ENCODE measurements at places on chromosomes 11 and 22.

DNA sequence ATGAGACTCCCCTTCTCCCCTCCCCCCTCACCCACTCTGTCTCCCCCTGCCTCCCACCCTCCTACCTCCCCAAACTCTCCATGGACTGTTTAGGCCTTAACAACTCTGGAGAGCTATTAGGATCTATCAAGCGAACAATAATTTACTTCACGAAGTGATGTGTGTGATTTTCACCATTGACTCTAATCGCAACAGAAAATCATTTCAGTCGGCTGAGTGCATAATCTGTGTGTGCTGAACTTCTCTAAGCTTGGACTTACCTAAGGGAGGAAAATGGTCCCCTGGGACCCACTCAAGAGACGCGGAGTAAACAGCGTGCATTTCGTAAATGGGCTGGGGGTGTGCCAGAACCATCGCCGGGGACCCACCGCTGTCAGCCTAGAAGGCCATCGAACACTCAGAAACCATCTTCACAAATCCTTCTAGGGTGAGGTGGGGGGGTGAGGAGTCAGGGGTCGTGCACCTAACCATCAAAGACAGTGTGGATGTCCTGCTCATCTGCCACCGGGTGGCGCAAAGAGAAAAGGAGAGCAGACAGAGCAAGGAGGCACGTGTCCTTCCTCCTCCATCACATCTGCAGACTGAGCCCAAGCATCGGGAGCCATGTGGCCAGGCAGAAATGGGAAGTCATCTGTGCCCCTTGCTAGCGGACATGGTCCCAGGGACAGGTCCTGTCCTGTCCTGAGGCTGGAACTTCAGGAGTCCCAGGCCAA, 62.1 kb upstream of the NUP50 start:
- no peak for DNase-seq

- no peak for DNase-seq
These were observed 20.1 kb upstream of the SPTBN2 start for GRCh38 chr11:66749091-66749490.

DNA sequence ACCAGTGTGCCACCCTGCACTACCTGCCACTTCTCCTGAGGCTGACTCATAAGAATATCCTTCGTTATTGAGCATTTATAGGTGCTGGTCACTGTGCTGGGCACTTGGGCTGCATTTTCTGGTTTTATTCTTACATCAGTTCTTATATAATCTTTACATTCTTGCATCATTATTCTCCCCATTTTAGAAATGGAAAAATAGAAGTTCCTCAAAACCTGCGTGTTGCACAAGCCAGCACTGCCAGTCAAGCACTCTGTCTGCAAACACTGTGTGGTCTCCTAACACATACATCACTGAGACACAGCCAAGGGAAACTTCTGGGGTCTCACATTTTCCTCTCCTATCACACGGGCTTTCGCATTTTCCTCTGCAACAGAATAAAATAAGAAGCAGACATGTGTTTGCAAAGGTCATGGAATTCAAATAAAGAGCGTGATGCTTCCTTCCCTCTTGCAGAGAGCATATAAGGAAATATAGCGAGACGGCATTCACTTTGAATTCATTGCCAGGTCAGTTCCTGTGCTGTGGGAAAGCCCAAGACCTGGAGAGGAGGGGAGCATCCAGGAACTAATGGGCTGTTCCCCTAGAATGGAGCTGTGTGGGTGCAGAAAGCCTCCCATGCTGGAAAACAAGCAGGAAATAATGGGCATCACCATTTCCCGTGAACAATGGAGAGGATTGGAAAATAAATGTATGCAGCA, 73.9 kb upstream of the SEZ6L start:
- no peak for DNase-seq

GRCh38 chr11:96134602-96135001, 208.4 kb downstream of the MAML2 start:
- no peak for DNase-seq

- no peak for DNase-seq
These were observed 2.0 kb upstream of the ROBO3 start for GRCh38 chr11:124863137-124863825.

DNA sequence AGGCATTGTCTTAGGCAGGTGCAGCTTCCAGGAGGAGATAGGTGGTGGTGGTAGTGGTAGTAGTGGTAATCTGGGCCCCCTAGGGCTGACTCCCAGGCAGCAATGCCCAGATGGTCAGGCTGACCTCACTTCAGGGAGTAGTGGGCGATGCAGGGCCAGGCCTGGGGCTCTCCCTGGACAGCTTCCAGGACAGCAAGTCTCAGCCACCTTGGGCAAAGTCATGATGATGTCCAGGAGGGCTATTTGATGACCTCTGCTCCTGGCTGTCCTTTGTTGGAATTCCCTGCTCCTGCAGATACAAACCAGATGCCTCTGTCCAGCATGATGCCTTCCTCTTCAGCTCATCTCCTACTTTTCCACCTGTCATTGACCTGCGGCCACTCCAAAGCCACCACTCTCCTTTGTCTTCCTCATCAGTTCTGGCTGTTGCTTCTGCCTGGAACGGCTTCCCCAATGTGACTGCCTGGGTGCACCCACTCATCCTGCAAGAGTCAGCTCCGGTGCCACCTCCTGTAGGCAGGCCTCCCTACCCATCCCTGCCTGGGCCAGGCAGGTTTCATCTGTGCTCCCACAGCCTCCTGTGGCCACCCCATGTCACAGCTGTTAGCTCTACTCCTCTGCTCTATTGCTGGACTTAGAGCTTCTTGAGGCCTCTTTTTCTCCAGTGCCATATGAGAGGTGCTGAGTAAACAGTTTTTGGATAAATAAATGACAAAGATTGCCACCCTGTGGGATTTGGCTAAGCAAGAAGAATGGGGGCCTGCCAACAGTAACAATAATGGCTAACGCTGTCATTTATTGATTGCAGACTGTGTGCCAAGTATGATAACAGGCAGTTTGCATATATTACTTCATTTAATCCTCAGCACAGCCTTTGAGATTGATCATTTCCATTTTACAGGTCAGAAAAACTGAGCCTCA, 172.9 kb upstream of the NECTIN1 start:
- DNase-seq, result no peak

- no peak for DNase-seq
These were observed 2.3 kb downstream of the CCDC85B start for GRCh38 chr11:65892661-65893317.

DNA sequence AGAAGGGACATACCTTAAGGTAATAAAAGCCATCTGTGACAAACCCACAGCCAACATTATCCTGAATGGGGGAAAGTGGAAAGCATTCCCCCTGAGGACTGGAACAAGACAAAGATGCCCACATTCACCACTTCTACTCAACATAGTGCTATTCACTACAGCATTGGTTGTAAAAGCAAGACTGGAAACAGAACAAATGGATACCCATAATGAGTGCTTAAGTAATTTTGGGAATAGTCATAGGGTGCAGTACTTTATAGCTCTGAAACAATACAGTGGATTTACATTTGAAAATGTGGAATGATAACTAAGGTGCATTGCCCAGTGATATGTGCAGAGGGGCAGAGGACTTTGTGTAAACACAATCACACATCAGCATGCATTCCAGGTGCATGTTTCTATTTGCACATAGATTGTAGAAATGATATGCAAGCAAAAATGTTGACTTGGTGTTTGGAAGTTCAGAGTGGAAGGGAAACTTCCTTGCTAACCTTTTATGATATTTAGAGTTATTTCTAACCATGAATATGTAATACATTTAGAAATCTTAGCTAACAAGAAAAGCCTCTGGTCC, 112.3 kb downstream of the IGLL1 start:
- no peak for DNase-seq

DNA sequence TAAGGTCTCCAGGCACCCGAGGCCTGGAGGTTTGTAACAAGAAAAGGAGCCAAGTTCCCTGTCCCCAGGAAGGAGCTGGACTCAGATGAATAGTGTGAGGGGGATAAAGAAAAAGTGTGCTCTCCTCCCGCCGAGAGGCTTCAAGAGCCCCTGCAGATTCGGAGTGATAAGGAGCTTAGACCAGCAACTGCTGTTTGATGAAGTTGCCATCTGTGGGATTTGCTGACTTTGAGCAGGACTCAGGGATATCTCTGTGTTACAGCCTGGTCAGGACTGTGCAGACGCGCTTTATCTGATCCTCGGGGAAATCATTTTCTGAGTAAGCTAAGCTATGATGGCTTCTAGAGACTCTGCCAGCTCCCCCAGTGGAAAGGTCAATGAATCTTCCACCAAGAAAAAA, 1017.0 kb downstream of the TBC1D22A start:
- DNase-seq, result no peak

DNA sequence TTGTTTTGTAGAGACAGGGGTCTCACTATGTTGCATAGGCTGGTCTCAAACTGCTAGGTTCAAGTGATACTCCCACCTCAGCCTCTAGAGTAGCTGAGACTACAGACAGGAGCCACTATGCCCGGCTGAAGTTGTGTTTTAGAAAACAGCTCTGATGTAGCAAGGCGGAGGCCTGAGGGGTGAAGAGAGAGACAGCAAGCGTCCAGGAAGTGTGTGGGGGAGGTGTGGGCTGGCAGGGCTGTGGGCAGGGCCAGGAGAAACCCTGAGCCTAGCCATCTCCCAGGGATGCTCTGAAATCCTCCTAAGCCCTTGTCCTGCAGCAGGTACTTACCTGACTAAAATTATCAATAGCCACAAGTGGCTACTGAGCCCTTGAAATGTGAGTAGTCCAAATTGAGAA, 16.1 kb upstream of the RPS3 start:
- DNase-seq, result no peak

DNA sequence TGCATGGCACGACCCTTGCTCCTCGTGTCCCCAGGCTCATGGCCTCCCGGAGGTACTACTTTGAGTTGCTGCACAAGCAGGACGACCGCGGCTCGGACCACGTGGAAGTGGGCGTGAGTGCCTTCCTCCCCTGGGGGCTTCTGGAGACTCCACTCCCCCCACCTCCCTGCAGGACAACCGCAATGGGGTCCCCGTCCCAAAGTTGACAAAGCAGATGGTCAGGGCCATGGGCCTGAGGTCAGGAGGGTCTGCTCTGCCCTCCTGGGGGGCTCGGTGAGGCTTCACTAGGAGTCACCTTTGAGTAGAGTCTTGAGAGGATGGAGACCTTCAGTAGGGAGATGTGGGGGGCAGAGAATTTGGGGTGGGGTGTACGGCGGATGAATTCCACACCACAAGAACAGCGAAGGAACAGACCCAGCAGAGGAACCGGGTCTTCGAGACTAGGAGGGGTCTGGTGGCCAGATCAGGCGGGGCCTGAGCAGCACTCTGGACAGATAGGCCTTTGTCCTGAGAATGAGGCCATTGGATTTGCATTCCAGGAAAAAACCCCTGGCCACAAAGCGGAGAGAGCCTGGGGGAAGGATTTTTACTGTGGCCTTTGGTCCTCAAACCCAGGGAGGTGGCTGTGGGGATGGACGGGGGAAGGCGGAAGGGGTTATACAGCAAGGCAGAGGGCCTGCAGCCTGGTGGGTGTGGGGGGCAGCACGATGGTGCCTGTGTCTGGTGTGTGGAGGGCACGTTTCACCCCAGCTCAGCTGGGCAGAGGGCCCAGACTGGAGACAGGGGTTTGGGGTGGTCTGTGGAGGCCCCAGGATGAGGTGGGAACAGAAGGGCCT, 4.6 kb downstream of the B4GALNT4 start:
- DNase-seq, result no peak

DNA sequence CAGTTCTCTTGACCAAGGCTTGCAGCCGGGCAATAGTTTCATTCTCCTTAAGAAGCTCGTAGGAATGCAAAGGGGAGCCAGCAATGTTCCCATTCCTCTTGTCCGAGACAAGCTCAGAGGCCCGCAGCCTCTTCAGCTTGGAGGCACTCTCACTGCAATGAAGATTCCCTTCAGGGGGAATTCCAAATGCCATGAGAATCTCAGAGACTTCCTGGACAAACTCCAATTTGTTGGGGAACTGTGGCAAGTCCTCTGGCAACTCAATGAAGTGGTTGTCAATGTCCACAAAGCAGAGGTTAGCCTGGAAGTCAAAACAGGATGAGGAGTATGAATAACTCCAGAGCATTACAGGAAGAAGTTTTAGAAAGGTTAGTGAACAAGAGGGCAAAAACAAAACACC, 84.4 kb downstream of the DENND5A start:
- no peak for DNase-seq

GRCh38 chr11:5737670-5738392, 1.6 kb downstream of the OR56B1 start:
- DNase-seq, result no peak

- DNase-seq, result no peak
These were observed 21.5 kb upstream of the WT1 start for GRCh38 chr11:32456864-32457263.

DNA sequence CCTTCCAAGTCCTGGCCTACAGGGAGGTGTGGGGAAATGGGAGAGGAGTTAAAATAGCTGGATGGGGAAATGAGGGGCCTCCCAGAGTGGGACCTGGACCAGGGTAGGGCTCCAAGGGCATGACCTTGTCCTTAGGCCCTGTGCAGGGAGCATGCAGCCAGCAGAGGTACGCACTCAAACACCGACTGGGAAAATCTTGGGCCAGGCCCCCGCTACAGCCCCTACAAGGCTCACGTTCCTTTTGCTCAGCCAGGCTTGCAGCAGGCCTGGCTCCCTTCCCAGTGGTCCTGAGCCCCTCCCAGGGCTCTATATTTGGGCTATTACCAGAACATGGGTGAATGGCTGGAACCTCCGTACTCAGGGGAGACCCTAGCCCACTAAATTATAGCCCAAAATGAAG, 31.3 kb downstream of the LMO1 start:
- no peak for DNase-seq

- DNase-seq, result no peak
These were observed 64.7 kb downstream of the DGCR2 start for GRCh38 chr22:19057539-19057938.

DNA sequence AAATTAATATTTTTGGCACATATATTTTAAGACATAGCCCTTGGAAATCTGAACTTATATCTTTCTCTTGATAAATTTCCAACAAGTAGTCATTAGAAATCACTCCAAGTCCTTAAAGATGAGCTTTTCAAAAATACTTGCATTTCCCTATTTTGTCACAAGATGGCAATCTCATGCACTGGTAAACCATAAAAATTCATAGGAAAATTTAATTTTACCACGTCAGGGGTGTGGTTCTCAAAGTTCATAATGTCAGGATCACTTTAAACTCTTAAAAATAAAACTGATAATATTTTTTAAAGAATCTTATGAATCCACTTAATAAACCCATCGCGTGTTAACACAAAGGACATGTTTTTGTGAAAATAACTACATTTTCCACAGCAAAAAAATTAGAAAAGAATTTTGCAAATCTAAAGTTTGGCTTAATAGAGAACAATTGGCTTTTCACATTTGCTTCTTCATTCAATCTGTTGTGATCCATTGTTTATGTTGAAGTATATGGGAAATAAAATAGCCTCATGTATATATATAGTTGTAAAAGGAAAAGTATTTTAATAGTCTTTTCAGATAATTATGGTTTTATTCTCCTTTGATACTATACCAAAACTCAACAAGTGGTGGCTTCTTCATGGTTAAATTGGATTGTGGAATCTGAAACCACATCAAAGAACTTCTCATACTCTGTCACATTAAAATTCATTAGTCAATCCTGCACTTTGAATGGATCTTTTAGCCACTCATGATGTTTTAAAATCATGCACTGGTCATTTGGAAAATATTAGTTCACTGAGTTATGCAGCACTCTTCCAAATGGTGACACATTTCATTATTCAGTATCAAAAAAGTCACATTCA, 169.1 kb downstream of the CADM1 start:
- no peak for DNase-seq

- DNase-seq, result no peak
These were observed 140.5 kb upstream of the PGR start for GRCh38 chr11:101269990-101270660.

- DNase-seq, result no peak
These were observed 2.4 kb downstream of the JAM3 start for GRCh38 chr11:134071306-134071705.

GRCh38 chr22:20889025-20889704, 28.0 kb upstream of the CRKL start:
- no peak for DNase-seq

- DNase-seq, result no peak
These were observed 10.9 kb downstream of the PHLDB1 start for GRCh38 chr11:118618115-118618990.
